ENCODE measurements at places on chromosomes 5 and 9.
A peak's percentile ranks its signal among the peaks of the same experiment; 100 is the strongest.

- no peaks in the 10 kb centered on the region for H3K27me3 ChIP-seq
- no peaks in the 10 kb centered on the region for H3K36me3 ChIP-seq
- H3K4me3 ChIP-seq = no peak overlapping the region
- no peak overlapping the region for H3K27ac ChIP-seq
- no peaks in the 10 kb centered on the region for H3K4me1 ChIP-seq
Measured at GRCh38 chr9:123527981-123528380, 172.0 kb downstream of the CRB2 start.

GRCh38 chr9:125141251-125141650 lies 2.1 kb downstream of the SCAI start:
- H3K4me1 ChIP-seq = peaks cover 18% of the 10 kb centered on the region
- no peak for DNase-seq
- no peak overlapping the region for H3K27ac ChIP-seq
- no peaks in the 10 kb centered on the region for H3K36me3 ChIP-seq

GRCh38 chr5:54401515-54401914 lies 54.0 kb upstream of the HSPB3 start:
- no peak overlapping the region for H3K4me3 ChIP-seq
- no peaks in the 10 kb centered on the region for H3K36me3 ChIP-seq
- peaks cover 17% of the 10 kb centered on the region for H3K4me1 ChIP-seq
- DNase-seq = no peak
- no peak overlapping the region for H3K27ac ChIP-seq
- no peaks in the 10 kb centered on the region for H3K27me3 ChIP-seq

GRCh38 chr9:77679088-77679487 lies 31.0 kb upstream of the GNA14 start:
- no peak overlapping the region for H3K4me3 ChIP-seq
- DNase-seq = no peak
- peaks cover 3% of the 10 kb centered on the region for H3K4me1 ChIP-seq
- no peaks in the 10 kb centered on the region for H3K27me3 ChIP-seq
- no peaks in the 10 kb centered on the region for H3K36me3 ChIP-seq

DNA sequence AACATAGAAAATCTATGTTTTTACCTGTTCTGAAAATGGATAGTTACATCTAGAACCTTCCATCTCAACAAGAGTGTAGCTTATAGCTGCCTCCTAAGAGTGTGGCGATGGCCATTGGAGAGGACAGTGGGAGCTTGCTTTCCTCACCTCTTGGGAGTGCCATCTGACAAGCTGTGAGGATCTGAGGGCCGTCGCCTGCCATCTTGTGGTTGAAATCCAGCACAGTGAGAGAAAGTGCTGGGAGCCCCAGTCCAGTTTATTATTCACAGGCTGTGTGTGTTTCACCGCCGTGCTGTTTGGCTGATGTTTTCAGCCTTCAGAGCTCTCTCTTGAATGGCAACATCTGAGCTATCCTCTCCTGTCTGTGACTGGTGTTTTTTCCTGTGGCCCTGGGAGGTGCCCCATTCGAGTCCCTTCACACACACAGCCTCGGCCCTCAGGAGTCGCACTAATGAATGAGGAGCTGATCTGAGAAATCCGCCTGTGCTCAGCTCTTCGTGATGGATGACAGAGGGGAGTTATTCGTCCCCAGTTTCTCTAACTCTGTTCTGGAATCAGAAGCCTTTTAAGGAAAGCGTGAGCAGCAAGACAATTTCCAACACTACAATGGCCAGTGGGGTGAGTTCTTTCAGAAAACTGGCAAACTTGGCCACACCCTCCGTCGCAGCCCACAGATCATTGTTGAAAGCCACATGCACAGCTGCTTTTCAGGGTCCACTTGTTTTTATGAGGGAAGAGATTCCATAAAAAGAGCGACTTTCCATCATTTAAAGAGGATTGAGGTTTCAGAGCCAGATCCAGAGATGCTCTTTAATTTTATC lies 170.3 kb downstream of the PDZD2 start:
- H3K4me3 ChIP-seq = no peak overlapping the region
- H3K4me1 ChIP-seq = no peaks in the 10 kb centered on the region
- no peak overlapping the region for H3K27ac ChIP-seq
- H3K36me3 ChIP-seq = no peaks in the 10 kb centered on the region

DNA sequence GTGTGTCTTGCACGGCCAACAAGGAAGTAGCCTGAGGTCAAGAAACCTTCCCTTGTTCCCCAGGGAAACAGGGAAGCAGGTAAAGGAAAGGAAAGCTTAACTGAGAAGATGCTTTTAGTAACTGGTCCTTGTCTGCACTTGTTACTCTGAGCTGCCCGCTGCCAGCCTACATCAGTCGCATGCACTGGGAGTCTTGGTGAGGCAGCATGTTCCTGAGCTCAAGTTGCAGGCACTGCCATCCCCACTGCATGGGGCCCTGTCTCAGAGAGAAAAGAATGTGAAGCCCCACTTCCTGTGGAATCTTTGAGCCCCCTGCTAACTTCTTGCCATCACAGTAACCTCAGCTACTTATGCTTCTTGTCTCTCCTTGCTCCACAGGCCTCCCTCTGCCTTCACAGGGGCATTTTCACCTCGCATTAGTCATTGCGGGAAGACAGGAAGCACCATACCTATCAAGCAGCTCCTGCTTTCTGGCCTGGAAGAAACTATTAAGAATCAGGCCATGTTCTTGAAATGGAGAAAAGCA lies 344.1 kb upstream of the ADAMTSL1 start:
- H3K4me3 ChIP-seq = no peak overlapping the region
- H3K36me3 ChIP-seq = no peaks in the 10 kb centered on the region
- no peak for DNase-seq
- H3K27ac ChIP-seq = no peak overlapping the region
- peaks cover 21% of the 10 kb centered on the region for H3K4me1 ChIP-seq

GRCh38 chr5:136226401-136226800 lies 33.4 kb upstream of the SMIM32 start:
- no peaks in the 10 kb centered on the region for H3K27me3 ChIP-seq
- H3K4me1 ChIP-seq = no peaks in the 10 kb centered on the region
- H3K4me3 ChIP-seq = no peak overlapping the region
- DNase-seq = no peak
- H3K27ac ChIP-seq = no peak overlapping the region

- no peaks in the 10 kb centered on the region for H3K36me3 ChIP-seq
- no peaks in the 10 kb centered on the region for H3K27me3 ChIP-seq
- H3K4me3 ChIP-seq = no peak overlapping the region
- no peak for DNase-seq
Measured at GRCh38 chr5:6868171-6868570, 154.9 kb downstream of the TENT4A start.

DNA sequence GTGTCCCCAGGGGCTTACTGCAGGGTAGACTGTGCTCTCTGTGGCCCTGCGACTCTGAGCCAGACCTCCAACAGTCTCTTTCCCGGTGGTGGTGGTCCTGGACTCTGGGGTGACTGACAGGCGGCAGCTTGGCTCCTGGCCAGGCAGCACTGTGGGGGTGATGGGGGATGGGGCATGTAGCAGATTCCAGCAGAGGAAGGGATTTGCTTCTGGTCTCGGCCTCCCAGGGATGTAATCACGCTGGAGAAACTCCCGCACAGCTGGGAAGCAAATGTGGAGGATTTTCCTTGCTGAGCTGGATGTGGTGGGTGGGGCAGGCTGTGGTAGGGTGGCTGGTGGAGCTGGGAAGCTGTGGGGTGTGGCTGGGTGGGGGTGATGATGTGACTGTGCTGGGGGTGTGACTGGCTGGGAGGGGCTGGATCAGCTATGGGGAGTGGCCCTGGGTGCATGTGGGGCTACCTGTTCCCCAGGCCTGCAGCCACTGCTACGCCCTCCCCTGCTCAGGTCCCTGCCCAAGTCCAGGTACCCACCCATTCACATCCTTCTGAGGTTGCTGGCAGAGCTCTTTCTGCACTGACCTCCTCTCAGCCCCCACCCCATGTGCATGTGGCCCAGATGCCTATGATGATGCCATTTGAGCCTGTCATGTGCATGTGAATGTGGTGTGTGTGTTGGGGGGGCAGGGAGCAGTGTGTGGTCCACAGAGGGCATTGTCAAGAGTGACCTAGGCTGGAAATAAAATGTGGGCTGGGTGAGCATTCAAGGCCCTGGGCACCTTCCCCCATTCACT lies 3.8 kb downstream of the NDST1 start:
- no peaks in the 10 kb centered on the region for H3K27me3 ChIP-seq
- no peaks in the 10 kb centered on the region for H3K36me3 ChIP-seq
- no peak overlapping the region for H3K4me3 ChIP-seq

- no peak for DNase-seq
- H3K36me3 ChIP-seq = peaks cover 11% of the 10 kb centered on the region
- no peaks in the 10 kb centered on the region for H3K27me3 ChIP-seq
- H3K4me3 ChIP-seq = no peak overlapping the region
- H3K4me1 ChIP-seq = no peaks in the 10 kb centered on the region
- no peak overlapping the region for H3K27ac ChIP-seq
Measured at GRCh38 chr9:125461636-125462190, 200.1 kb downstream of the GAPVD1 start.

DNA sequence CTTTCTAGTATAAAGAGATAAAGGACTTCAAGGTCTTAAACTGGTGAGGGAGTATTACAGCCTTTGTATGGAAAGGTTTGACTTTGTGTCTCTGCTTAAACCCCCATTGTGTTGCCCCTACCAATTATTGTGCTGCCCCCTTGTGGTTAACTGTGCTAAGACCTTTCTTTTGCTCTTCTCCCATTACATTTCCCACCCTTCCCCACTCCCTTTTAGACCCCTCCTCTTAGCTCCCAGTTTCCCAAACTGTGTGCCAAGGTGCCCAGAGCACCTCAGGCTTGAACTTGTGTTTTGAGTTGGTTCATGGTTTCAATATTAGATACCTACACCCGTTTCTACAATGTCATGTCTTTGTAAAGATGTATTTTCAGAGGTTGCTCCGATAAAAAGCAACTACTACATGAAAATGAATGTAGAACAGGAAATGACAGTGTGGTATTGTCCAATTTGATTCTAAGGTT lies 2.9 kb downstream of the JAK2 start:
- no peaks in the 10 kb centered on the region for H3K27me3 ChIP-seq
- H3K36me3 ChIP-seq = peaks cover 24% of the 10 kb centered on the region
- peak overlapping the region; percentile 99 for H3K27ac ChIP-seq
- no peak for DNase-seq
- H3K4me3 ChIP-seq = peak overlapping the region; percentile 78
- H3K4me1 ChIP-seq = no peaks in the 10 kb centered on the region

- DNase-seq = no peak
- H3K4me1 ChIP-seq = no peaks in the 10 kb centered on the region
- no peaks in the 10 kb centered on the region for H3K27me3 ChIP-seq
- H3K27ac ChIP-seq = no peak overlapping the region
- no peak overlapping the region for H3K4me3 ChIP-seq
Measured at GRCh38 chr9:131385296-131385695, 8.6 kb upstream of the PRRC2B start.

DNA sequence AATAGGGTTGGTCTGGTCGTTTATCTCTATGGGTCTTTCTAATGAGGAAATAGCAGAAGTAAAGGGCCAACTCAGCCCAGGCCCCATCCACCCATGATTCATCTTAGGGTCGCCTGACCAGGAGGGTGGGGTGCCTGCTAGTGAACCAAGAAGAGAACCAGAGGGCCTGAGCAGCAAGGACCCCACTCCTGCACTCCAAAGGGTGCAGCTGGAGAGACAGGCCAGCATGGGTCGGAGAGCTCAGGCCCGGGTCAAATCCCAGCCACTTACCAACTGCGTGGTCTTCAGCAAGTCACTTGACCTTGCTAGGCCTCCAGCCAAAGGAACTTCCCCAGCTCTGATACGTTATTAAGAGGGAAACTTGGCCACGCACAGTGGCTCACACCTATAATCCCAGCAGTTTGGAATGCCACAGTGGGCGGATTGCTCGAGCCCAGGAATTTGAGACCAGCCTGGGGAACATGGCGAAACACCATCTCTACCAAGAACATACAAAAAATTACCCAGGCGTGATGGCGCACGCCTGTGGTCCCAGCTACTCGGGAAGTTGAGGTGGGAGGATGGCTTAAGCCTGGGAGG lies 4.3 kb downstream of the BBLN start:
- no peak overlapping the region for H3K27ac ChIP-seq
- no peak overlapping the region for H3K4me3 ChIP-seq
- H3K27me3 ChIP-seq = no peaks in the 10 kb centered on the region
- H3K36me3 ChIP-seq = peaks cover 72% of the 10 kb centered on the region
- H3K4me1 ChIP-seq = peaks cover 24% of the 10 kb centered on the region
- DNase-seq = no peak

DNA sequence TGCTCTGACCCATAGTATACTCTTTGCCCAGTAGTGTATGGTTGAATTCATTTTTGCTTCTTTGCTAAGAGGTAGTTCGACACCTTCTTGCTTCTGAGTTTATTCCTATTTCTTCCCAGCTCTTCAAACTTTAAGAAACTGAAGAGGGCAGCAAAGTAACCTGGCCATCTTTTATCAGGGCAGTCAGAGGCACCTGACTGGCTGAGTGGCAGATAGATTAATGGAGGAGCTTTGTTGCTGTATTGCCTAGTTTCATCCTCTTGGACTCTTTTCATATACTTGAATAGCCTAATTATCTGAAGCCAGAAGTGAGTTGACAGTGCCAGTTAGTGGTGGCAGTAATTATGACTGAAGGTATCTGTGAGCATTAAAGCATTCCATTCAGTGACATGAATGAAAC lies 82.5 kb downstream of the UHRF2 start:
- H3K4me1 ChIP-seq = no peaks in the 10 kb centered on the region
- H3K27ac ChIP-seq = no peak overlapping the region
- no peak for DNase-seq
- H3K27me3 ChIP-seq = no peaks in the 10 kb centered on the region

DNA sequence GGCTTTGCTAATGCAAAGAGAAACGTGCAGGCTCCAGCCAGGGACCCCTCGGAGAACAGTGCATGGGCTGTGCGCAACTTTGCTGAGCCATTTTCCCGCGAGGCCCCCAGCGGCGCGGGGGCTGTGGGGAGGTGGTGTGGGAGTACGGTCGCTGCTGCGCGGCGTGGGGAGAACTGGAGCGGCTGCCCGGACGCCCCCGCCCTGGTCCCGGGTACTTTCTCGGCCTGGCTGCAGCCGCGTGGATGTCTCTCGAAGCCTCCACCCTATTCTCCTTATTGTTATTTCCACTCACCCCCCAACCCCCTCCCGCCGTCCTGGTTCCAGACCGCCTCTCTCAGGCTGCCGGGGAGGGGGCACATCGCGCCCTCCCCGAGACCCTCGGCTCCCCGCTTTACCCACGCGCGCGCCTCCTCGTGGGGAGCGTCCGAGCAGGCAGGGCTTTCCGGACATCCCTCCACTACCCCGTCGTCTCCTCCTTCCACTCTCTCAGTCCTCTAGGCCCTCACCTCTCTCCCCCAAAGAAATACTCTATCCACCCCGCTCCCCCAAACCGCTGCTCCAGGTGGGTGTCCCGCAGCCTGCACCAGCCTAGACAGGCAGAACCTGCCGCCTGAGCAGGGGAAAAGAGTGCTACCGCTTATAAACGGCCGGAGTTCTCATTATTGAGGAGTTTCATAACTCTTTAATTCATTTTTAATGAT lies 68.6 kb upstream of the TBCA start:
- no peaks in the 10 kb centered on the region for H3K36me3 ChIP-seq
- no peak overlapping the region for H3K27ac ChIP-seq

DNA sequence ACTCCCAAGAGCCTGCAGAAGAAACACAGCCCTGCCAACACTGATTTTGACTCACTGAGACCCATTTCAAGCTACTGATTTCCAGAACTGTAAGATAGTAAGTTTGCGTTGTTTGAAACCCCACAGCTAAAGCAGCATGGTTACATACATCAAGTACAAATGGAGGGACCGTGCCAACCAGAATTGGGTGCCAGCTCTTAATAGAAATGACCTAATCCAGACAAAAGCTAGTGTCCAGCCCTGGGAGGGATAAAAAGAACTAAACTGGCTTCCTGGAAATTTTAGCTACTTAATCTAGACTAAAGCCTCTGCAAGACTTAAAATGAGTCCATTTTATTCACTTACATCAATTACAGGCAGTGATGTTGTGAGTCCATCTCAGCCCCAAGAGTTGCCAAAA lies 122.6 kb downstream of the ADAMTS12 start:
- H3K36me3 ChIP-seq = no peaks in the 10 kb centered on the region
- peak overlapping the region; percentile 20 for H3K27ac ChIP-seq
- no peaks in the 10 kb centered on the region for H3K27me3 ChIP-seq
- H3K4me1 ChIP-seq = peaks cover 16% of the 10 kb centered on the region
- no peak for DNase-seq
